ENCODE measurements at places on chromosomes 5 and 9.
A peak's percentile ranks its signal among the peaks of the same experiment; 100 is the strongest.

DNA sequence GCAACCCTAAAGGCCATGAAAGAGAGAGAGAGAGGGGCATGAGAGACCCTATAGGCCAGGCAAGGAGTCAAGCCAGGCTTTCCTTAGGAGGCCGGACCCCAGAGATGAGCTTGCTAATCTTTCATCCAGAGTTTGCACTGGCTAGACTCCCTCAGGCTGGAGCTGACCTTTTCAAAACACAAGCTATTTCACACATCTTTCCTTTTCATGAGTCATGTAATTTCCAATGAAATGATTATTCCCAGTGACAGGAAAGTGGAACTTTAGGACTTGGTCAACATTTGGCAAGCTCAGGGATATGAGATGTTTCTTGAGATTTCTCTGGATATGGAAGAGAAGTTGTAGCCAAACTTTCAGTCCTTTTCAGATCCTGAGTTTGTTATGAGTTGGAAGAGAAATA lies 117.7 kb downstream of the TARS1 start:
- no peak for DNase-seq

DNA sequence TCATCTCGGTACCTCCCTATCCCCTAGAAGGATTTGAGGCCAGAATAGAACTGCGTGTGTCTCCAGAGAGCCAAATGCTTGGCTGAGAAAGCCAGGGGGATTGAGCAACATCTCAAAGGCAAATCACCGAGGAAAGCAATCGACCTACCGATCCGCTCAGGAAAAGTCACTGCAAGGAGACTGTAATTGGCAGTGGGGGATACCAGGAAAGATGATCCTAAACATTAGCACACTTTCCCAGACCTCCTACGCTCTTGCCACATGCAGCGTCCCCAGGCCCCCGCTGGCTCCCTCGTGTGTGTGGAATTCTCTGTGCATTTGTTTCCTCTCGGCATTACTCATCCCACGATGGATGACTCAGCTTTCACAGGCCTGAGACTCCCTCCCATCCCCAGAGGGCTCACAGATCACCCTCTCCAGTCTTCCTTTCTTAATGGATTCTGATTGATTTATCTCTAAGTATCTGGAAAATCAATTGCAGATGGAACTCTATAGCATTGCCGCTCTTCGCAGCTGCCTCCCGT lies 82.2 kb upstream of the ICE1 start:
- no peak for DNase-seq

DNA sequence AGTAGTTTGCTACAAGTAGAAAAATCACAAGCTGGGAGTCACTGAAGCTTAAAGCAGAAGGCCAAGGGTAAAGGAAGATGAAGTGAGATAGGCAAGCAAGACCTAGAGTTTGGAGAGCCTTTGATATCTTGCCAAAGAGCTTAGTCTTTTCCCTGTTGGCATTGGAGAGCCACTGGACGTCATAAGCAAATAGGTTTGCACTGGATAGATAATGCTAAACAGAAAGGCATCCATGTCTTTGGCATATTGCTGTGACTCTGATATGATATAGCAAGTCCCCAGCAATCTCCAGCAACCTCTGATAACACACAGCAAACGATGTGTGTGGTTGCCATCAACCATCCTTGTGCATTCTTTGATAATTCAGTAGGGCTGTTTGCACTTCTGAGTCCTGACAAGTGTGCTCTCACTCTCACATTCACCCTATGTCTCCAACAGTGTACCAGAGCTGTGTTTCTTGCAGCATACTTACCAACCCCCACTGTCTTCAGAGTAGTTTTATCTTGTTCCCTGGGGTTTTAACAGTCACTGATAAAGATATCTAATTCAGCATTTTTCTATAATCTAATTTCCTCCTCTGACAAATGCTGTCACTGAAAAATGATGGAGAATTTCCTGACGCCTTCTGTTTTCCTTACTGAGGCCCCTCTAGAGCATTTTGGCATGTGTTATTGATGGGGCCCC lies 16.9 kb upstream of the FREM1 start:
- DNase-seq, result no peak

- DNase-seq, result peak; percentile 39
These were observed 24.5 kb downstream of the CAVIN4 start for GRCh38 chr9:100602342-100602801.

- DNase-seq, result no peak
These were observed 2.8 kb downstream of the ADGRD2 start for GRCh38 chr9:124452841-124453585.

DNA sequence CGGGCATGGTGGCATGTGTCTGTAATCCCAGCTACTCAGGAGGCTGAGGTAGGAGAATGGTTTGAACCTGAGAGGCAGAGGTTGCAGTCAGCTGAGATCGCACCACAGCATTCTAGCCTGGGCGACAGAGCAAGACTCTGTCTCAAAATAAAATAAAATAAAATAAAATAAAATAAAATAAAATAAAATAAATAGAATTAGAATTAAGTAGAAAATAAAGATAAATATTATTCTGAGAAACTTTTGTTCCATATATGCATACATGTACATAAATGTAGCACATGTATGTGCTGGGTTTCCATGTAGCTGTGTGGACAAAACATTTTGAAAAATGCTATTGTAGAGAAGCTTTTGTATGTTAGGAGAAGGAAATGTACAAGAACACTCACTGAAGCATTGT lies 129.4 kb upstream of the VLDLR start:
- DNase-seq, result no peak

DNA sequence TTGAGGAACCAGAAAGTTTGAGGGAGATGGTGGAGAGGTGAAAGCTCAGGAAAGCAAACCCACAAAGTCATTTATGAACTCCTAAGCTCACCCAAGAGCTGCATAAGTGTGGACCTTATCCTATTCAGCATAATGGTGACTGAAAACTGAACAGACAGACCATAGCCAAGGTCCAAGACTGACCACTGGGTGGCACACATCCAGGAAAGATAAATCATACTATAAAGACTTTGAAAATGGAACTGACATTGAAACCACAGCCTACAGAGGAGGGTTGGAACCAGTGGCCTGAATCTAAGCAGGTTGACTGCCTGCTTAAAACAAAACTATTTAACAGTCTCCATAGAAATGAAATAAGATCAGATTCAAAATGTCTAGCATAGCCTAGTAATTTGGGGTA lies 121.0 kb upstream of the RGS7BP start:
- no peak for DNase-seq

GRCh38 chr9:93699650-93700049 lies 123.3 kb downstream of the PHF2 start:
- no peak for DNase-seq

- no peak for DNase-seq
These were observed 279.1 kb downstream of the MSX2 start for GRCh38 chr5:175003531-175003930.

- DNase-seq, result no peak
These were observed 59.1 kb upstream of the GOLPH3 start for GRCh38 chr5:32233220-32233695.

- DNase-seq, result no peak
These were observed 5.9 kb downstream of the APC start for GRCh38 chr5:112743631-112744030.

All from NCI-H526 treated with DMSO at 0.1 percent for 48 hours (cell line).